NCI-H1105 treated with DMSO at 0.1 percent for 48 hours (cell line): ENCODE measurements at places on chromosomes 11 and 22.

DNA sequence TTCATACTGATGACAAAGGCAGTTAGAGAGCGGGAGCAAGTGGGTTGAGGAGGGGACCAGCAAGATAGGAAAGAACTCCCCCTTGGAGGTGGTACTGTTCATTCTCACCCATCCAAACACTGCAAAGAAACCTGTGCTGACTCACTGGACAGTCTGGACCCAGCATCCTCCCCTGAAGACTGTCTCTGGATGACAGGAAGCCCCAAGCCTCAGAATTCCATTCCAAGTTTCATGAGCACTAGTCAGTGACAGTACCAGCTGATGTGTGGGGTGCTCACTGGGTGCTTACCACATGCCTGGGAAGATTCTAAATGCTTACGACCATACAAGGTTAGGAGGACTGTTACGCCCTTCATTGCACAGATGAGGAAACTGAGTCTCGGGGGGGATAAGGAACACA lies 160.9 kb downstream of the IGLL1 start:
- no peak for DNase-seq

- DNase-seq = no peak
Measured at GRCh38 chr22:39309881-39310714, 9.3 kb downstream of the RPL3 start.

- no peak for DNase-seq
Measured at GRCh38 chr11:98234698-98235097, 786.1 kb upstream of the CNTN5 start.

DNA sequence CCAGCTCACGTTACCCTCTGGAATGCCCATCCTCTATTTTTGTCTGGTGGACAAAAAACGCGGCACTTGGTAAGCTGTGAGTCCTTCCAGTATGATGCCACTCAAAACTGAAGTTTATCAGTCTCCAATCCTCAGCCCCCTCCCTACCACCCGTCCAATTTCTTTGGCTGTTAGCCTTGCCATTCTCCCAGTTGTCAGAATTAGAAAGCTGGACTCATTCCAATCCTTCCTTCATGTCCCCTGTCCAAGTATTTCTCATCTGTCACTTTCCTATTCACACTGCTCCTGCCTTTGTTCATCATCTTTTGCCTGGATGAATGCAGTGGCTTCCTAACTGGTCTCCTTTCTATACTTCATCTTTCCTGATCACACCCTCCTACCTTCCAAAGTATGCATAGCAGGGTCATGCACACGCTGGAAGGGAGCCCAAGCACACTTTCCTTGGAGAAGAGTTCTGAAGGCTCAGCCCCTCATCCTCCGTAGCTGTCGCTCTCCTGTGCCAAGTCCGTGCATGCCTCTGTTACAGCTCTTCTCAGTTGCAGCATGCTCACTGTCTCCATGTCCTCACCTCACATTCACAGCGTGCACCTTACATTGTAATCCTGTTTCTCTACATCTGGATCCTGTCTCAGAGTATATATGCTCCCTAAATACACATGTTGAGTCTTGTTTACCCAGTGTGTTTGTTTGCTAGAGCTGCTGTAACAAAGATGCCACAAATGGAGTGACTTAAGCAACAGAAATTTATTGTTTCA lies 19.4 kb downstream of the APLP2 start:
- DNase-seq = peak; percentile 37

DNA sequence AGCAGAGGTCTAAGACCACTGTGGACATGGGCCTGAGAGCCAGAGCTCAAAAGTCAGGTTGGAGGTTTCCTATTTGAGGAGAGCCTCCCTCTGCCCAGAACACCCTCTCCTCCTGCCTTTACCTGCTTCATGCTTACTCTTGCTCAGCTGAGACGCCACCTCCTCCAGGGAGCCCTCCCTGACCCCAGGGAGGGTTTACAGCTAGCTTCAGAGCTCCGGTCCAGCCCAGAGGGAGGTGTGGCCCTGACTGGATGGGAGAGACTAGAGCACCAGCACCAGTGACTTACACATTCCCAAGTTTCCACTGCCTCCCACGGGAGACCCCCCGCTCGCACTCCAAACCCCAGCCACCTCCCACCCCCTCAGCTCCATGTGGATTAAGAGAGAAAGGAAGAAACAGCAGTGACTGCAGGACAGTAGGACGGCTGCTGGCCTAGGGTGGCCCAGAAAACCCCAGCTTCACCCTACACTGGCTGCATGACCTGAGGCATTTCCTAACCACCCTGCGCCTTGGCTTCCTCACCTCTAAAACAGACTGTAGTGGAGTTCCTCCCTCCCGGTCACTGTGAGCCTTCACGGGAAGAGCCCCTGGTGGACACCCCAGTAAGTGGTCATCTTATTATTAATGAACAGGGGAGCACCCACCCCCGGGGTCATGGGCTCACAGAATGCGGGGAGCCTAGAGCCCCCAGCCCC lies 24.5 kb upstream of the PDGFB start:
- no peak for DNase-seq

DNA sequence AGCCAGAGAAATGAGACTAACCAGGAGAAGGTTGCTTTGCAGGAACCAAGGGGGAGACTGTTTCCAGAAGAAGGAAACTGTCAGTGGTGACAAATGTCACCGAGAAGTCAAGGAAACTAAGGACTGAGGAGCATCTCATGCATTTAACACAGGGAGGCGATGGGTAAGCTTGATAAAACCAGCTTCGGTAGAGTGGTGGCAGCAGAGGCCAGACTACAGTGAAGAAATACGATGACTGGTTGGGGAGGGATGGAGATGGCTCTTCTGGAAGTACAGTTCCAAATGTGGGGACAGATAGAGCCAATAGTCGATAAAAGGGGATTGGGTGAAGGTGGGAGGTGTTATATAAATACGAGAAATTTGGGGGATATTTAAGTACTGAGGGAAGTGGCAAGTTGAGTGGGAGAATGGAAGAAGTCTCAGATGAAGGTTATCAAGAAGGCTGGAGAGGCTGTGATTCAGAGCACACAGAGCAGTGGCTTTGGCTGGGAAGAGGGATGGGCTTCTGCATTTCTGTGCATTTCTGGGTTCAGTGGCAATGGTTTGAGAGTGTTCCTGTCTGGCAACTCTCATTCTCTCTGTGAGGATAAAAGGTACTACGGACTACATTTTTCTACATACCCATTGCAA lies 29.2 kb downstream of the SC5D start:
- peak; percentile 62 for DNase-seq

DNA sequence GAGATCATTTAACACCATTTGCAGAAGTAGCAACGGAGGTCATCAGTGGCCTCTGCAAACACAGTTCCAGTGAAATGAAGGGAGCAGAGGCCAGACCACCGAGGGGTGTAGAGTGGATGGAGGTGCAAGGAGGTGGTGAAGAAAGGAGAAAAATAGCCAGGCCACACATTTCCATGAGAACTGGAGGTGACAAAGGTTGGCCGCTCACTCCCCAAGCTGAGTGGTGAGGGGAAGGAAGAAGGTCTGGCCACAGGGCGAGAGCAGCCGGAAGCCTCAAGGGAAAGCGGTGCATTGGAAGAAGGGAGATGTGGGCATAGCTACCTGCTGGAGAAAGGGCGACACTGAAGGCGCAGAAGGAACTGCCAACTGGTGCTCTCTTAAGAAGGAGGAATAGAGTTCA lies 20.1 kb upstream of the TMPRSS4 start:
- no peak for DNase-seq

DNA sequence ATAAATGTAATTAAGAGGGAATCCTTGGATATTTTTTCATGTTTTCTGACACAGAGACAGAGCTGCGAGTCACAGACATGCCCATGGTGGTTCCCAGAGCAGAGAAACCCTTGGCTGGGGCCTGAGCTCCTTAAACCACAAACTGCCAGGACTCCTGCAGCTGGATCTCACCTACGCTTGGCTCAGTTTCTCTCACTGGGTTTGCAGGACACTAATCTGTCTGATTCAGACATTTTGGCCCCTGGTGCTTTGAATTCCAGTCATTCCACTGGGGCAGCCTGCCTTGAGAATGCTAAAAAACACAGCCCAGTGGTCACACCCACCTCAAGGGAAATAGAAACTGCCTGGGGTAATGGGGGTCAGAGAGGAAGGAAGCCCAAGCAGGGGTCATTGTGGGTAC lies 122.6 kb downstream of the CCDC81 start:
- no peak for DNase-seq

GRCh38 chr11:77147668-77148321 lies 19.7 kb downstream of the MYO7A start:
- DNase-seq = no peak

DNA sequence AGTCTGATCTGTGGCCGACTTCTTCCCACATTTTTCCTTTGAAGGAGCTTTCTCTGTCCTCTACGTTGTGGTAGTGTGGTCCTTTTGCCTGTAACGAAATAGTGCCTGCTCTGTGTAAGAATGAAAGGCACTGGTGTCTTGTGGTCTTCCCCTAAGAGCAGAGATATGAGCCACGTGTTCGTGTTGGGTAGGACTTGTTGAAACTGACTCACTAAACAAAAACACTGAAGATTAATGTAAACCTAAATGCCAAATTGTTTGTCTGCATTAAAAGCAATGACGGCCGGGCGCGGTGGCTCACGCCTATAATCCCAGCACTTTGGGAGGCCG lies 10.1 kb upstream of the RPS3 start:
- no peak for DNase-seq

- DNase-seq = no peak
Measured at GRCh38 chr22:27811778-27812177, 10.2 kb upstream of the MN1 start.

DNA sequence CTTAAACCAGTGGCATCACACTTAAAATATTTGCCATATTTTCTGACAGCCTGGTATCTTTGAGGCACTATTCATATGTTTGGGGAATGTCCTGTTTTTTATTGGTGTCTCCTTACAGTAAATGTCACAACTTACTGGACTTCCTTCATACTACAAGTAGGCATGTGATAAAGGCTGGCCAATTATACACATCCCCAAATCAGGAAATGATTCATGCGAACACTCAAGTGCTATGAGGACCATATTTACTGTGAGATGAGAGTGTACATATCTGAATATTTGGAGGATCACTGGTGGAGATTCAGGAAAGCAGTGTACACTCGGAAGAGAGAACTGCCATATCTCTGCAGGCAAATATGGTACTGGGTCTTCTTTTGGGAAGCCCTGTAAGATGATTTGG lies 913.8 kb upstream of the CHORDC1 start:
- no peak for DNase-seq

- no peak for DNase-seq
Measured at GRCh38 chr22:49419661-49420060, 408.0 kb downstream of the BRD1 start.

DNA sequence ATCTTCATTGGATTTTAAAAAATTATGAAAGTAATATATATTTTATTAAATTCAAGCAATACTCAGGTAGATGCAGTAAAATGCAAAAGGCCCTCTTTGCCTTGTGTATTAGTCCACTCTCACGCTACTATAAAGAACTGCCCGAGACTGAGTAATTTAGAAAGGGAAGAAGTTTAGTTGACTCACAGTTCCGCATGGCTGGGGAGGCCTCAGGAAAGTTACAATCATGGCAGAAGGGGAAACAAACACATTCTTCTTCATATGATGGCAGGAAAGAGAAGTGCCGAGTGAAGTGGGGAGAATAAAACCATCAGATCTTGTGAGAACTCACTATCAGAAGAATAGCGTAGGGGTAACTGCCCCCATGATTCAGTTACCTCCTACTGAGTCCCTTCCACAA lies 130.8 kb downstream of the HIPK3 start:
- DNase-seq = no peak

- DNase-seq = no peak
Measured at GRCh38 chr11:31606893-31607292, 97.3 kb downstream of the ELP4 start.

DNA sequence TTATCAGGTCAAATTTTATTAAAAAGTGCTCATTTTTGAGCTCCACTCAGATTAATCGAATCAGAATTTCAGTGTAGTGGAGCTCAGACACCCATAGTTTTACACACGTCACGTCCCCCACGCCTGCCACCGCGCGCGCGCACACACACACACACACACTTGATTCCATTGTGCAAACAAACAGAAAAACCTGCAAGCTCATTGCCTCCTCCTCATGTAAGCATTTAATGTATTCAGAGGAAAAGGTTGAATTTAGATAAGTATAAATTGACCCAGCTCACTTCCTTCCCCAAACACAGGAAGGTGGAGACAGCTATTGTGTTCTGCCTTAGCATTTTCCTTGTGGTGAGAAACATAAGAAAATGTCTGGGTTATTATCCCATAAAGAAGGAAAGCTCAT lies 336.7 kb downstream of the LUZP2 start:
- no peak for DNase-seq
